ENCODE measurements at places on chromosomes 4 and X.

DNA sequence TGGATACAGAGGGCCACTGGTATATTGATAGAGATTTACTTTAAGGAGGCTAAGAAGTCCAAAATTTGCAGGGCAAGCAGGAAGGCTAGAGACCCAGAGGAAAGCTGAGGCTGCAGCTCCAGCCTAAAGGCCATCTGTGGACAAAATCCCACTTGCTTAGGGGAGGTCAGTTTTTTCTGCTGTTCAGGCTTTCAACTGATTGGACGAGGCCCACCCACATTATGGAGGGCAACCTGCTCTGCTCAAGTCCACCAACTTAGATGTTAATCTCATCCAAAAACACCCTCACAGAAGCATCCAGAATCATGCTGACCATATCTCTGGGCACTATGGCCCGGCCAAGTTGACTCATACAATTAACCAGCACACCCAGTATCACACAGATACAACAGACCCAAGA, 176.3 kb downstream of the EVC2 start:
- no peak for DNase-seq

DNA sequence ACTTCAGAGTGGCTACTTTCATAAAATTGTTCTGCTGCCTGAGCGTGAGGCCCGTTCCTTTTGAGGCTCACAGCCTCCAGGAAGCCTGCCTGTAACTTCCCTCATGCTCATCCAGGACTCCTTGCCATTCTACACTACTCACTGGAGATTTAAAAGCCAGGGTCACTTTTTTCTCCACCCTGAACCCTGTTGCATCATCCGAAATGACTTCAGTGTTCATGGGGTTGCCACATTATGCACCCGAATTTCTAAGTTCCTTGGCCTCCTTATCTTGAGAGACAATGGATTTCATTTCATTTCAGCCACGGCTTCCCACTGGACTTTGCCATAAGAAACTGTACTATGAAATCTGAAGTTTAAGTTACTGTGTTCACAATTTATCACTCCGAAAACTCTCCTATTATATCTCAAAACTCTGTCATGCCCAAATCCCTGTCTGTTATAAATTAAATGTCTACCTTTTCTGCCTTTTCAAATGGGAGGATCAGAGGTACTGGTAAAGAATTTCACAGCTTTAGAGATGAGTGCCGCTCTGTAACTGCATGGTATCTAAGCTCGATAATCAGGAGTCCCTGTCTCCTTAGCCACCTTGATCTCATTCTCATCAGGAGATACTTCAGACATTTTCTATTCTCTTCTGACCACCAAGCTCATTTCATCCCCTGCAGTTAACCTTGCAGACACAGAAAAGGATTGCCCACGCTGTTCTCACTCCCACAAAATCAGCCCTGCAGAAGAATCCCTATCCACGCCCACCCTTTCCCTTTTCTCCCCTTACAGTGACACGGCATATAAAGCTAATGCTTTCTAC, 59.9 kb downstream of the TRIML1 start:
- no peak for DNase-seq

- DNase-seq: no peak
These were observed 144.0 kb upstream of the ATOH1 start for GRCh38 chr4:93684571-93684970.

- DNase-seq: no peak
These were observed 40.6 kb downstream of the ZNF81 start for GRCh38 chrX:47877327-47877726.

DNA sequence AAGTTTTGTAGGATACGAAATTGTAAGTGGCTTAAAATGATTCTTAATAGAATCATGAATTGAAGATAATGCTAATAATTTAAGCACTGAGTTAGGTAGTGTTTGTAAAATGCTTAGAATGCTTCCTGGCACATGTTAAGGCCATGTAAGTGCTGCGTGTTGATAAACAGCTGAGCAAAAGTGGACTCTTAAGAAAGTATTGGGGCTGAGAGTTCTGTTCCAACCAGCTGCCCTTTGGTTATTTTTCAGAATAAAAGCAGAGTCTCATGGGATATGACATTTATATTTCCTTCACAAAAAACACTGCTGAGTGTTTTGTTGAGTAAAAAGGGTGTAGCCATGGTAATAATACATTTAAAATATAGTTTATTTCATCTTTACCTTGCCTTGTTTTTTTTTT, 42.5 kb downstream of the HTT start:
- DNase-seq: no peak

- DNase-seq: no peak
These were observed 94.9 kb downstream of the NXF2 start for GRCh38 chrX:102341867-102342266.

GRCh38 chrX:37755025-37755424, 24.8 kb upstream of the CYBB start:
- DNase-seq: no peak

DNA sequence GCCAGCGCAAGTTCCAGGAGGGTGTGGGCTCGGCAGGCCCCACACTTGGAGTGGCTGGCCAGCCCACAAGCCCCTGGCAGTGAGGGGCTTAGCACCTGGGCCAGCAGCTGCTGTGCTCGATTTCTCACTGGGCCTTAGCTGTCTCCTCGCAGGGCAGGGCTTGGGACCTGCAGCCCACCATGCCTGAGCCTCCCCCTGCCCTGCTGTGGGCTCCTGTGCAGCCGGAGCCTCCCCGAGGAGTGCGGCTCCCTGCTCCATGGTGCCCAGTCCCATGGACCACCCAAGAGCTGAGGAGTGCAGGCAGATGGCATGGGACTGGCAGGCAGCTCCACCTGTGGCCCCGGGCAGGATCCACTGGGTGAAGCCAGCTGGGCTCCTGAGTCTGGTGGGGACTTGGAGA, 139.2 kb upstream of the CXCL13 start:
- DNase-seq: no peak

GRCh38 chr4:76736414-76736813, 161.5 kb downstream of the SOWAHB start:
- DNase-seq: peak; percentile 95

DNA sequence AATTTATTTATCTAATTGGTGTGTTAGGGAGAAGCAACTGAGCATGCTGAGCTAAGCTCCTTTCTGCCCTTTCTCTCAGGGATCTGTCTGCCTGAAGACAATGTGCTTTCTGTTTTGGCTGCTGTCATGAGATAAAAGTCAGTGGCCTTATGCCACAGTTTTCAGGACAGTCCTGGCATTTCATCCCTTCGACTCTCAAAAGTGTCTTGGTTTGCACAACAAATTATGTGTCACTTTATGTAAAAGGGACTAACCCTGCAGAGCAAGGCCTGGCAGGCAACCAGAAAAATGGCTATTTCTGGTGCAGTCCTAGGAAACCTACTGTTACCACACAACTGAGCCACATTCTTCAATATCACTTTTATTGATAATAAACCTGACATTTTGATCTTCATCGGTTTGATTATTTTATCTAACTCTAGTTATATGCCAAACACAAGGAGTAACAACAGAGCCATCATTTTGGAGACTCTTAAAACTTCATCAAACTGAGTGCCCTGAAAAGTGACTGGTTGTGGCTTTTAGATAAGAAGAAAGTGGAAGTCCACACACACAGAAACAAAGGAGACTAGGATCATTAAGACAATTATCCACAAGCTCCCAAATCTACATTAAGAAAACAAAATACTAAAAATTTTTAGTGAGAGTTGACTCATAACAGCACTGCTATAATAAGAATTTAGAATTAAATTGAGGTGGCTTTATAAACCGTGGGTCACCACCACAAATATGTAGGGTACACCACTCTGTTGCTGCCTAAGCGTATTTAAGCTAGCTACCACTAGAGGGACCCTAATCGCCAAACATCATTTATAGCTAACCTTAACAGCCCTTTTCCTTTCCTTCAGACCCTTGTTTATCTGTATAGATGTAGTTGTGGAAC, 95.9 kb upstream of the PTPN13 start:
- peak; percentile 79 for DNase-seq

DNA sequence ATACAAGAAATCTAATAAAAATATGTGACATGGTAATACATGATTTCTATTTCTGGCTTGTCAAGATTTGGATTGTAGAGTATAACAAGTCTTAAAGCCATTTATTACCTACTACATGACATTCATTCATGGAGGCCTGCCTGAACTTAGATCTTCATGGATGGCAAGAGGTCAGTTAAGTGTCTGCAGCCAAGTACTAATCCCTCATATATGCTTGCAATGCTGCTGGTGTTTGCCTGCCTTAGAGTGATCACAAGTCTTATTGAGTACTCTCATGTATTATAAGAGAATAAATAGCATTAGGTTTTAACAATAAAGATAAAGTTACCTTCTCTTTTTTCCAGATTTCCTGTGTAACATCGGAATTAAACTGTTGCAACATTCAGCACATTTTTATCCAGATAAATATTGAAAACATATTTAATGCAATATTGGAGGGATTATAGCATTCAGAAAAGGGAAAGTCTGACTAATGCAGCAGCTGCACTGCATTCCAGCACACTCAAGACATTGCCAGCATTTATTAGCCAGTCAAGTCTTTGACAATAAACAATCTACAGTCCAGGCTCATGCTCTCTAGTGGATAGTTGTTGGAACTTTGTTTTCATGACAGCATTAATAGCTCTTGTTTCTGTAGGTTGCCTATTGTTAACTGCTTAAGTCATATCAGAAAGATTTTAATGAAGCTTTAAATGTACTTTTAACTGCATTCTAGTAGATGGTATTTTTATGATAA, 737.1 kb downstream of the FAT4 start:
- peak; percentile 79 for DNase-seq
